ENCODE measurements at places on chromosomes 1 and 21. TPM values are rescaled to one million over a fixed set of nuclear protein-coding genes. Genes with fewer than 3 reads are reported as not detected.

The RHBDL2 gene
- 0.38 TPM for polyA plus RNA-seq

The ARV1 gene
- polyA plus RNA-seq, result 31.6 TPM

DNA sequence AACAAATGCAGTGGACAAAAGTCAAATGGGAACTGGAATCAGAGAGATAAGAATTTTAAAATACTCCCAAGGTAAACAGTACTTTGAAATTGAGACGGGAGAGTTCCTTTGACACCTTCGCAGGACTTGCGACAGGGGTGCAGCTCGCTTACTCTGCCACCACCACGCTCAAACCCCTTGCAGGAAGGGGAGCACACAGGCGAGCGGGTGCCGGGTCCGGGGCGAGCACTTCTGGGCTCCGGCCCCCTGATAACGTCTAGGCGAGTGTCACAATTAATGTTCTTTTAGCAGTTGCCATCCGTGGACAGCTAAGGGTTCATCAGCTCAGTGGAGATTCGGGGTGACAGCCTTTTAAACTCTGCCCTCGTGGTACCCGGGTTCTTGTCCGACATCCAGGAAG is 37.4 kb downstream of the CLDN17 start:
- DNase-seq, result no peak

GRCh38 chr1:25549273-25550154 is 6.1 kb downstream of the LDLRAP1 start:
- peak; percentile 92 for DNase-seq

- no peak for DNase-seq
Measured at GRCh38 chr21:29072873-29073221, 601 bp downstream of the CCT8 start.

The CNR2 gene
- 18.2 TPM for polyA plus RNA-seq

GRCh38 chr1:59601811-59602210 is 212.9 kb upstream of the HOOK1 start:
- no peak for DNase-seq

- no peak for DNase-seq
Measured at GRCh38 chr1:233143241-233143640, 152.3 kb downstream of the PCNX2 start.

GRCh38 chr1:34057347-34058130 is 107.5 kb downstream of the CSMD2 start:
- DNase-seq, result no peak

- no peak for DNase-seq
Measured at GRCh38 chr1:64000021-64000420, 203.4 kb upstream of the UBE2U start.

The PCP4L1 gene
- 0.20 TPM for polyA plus RNA-seq

DNA sequence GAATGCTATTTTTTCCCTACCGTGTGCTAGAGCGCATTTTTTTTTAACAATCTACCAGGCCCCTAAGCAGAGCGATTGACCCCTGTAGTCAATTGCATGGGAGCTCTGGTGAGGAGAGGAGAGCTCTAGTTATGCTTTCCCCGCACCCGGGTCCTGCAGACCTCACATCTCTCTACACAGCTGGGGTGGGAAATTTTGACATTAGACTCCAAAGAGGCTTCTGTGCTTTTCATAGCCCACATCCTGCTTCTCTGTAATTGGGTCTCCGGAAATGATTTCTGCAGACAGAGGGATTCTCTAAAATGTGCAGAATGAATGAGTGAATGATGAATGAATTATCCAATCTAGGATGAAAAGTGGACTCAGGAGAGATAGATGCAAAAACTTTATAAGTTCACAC is 41.5 kb upstream of the DUSP10 start:
- no peak for DNase-seq

The FUCA1 gene
- polyA plus RNA-seq, result 40.8 TPM

- DNase-seq, result no peak
Measured at GRCh38 chr1:221462345-221462744, 279.5 kb downstream of the DUSP10 start.

The CATSPERE gene
- polyA plus RNA-seq, result 0.52 TPM

DNA sequence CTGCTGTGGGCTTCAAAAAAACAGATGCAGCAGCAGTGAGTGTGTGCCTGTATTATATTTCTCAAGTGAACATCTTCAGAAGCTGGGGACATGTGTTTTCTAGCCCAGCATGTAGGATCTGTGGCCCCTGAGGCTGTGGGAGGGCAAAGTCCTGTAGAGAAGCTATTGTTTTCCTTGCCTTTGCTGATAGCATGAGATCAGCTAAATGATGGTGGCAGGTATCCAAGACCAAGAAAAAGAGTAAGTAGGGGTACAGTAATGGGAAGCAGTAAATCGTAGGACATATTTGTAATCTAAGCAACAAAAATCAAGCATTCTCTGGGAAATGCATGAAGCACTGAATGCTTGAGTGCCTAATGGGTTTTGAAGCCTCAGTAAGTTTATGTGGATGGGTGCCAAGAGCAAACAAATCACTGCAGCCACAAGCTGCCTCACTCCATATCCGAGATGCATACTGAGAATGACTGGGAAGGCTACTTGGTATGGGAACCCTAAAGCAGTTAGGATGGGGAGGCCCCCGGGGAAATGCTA is 98.3 kb downstream of the CD58 start:
- DNase-seq, result no peak

DNA sequence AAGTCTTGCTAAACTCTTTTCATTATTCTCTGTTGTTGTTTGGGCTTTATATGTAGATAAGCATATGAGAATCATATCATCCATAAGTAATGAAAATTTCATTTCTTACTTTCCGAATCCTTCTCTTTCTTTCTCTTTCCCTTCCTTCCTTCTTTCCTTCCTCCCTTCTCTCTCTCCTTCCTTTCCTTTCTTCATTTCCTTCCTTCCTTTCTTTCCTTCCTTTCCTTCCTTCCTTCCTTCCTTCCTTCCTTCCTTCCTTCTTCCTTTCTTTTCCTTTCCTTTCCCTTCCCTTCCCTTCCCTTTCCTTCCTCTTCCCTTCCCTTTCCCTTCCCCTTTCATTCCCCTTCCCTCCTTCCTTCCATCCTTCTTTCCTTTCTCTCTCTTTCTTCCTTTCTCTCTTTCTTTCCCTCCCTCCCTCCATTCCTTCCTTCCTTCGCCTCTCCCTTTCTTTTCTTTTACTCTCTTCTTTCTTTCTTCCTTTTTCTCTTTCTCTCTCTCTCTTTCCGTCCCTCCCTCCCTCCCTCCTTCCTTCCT is 147.3 kb downstream of the UCK2 start:
- no peak for DNase-seq

The PER3 gene
- 3.5 TPM for polyA plus RNA-seq

GRCh38 chr1:243391355-243391754 is 135.5 kb downstream of the SDCCAG8 start:
- no peak for DNase-seq

DNA sequence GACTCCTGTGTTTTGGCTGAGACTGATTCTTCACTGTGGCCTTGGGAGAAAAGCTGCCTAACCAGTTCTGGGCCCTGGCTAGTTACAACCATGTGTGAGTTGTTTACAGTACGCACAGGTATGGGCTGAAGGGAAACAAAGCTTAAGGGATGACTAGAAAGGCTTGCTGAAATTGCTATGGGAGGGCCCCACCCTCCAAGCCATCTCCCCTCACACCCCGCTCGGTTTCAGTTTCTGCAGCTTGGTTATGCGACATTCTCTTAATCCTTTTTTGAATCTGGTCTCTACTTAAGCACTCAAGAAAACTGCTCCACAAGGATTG is 43.1 kb downstream of the PBX1 start:
- no peak for DNase-seq

The CHODL gene
- 2.3 TPM for polyA plus RNA-seq
